Stimulated activated CD4-positive, alpha-beta T cell treated with anti-CD3 and anti-CD28 coated beads, TNF-alpha, amount 100 ng/mL, for 4 hours (primary cell): ENCODE measurements at places on chromosomes 11 and 22.
A peak's percentile ranks its signal among the peaks of the same experiment; 100 is the strongest.

GRCh38 chr11:12526789-12527188 lies 147.4 kb upstream of the TEAD1 start:
- DNase-seq: no peak

DNA sequence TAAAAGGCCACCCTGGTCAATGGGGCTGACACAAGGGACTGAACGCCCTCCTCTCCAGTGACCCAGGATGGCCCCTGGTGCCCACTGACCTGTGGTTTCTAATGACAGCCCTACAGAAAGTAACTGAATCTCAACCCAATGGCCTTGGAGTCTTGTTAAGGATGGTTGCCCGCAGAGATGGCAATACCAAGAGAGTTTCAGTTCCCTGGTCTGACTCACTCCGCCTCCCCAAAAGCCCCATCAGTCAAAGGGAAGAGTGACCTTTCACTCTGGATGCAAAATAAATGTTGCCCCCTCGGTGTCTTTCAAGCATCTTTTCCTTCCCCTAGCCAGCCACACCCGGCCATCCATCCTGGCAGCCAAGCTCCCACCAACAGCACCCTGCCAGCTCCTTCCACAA lies 57.7 kb upstream of the ISX start:
- no peak for DNase-seq

- DNase-seq: no peak
Observed at GRCh38 chr11:96272529-96273222, 70.3 kb downstream of the MAML2 start.

- DNase-seq: peak; percentile 45
Observed at GRCh38 chr11:96267496-96268032, 75.4 kb downstream of the MAML2 start.

DNA sequence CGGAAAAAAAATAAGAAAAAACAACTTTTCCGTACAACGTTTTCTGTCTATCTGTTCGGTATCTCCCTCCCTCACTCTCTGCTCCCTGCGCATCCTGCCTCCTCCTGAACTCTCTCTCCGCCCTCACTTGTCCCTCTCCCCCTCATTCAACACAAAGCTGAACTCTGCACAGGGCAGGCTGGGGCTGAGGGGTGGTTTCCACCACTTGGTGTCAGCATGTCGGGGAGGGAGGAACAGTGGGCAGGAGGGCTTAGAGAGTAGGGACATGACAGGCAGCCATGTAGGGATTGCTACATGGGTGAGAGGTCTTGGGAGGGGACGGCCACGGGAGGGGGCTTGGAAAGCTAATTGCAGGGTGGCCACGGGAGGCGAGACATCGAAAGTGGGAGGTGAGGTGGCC lies 17.6 kb downstream of the SLC22A12 start:
- DNase-seq: no peak

DNA sequence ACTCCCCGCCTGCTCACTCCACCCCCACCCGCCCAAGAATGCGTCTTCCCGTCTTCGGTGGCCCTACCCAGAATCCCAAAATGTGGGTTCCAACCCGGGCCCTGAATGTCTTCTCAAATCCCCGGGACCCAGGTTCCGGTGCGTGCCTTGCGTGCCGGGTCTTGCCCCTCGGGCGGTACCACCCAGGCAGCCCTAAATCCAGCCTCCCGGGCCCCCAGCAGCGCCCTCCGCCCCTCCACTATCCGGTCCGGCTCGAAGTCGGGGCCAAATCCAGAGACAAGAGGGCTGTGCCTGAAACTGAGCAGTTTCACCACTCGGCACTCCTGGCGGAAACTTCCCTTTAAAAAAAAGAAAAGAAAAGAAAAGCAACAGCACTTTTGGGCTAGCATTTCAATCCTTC lies 16.3 kb upstream of the CCT8L2 start:
- no peak for DNase-seq

- no peak for DNase-seq
Observed at GRCh38 chr11:112656772-112657428, 304.3 kb upstream of the NCAM1 start.

DNA sequence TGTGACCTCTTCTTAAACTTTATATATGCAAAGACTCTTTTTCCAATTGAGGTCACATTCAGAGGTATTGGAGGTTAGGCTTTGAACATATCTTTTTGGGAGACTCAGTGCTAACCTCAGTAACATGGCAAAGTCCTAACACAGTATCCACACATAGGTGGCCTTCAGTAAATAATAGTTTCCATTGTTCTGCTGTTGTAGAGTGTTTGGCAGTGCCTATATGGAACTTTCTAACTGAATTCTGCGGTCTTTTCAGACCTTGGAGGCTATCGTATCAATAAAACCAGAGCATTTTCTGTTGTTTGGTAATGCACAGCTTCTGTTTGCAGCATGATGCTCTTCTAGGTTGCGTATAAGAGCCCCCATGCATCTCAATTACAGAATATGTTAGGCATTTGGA lies 47.0 kb downstream of the LDLRAD3 start:
- DNase-seq: no peak

- no peak for DNase-seq
Observed at GRCh38 chr22:26563022-26563421, 26.9 kb downstream of the TPST2 start.

DNA sequence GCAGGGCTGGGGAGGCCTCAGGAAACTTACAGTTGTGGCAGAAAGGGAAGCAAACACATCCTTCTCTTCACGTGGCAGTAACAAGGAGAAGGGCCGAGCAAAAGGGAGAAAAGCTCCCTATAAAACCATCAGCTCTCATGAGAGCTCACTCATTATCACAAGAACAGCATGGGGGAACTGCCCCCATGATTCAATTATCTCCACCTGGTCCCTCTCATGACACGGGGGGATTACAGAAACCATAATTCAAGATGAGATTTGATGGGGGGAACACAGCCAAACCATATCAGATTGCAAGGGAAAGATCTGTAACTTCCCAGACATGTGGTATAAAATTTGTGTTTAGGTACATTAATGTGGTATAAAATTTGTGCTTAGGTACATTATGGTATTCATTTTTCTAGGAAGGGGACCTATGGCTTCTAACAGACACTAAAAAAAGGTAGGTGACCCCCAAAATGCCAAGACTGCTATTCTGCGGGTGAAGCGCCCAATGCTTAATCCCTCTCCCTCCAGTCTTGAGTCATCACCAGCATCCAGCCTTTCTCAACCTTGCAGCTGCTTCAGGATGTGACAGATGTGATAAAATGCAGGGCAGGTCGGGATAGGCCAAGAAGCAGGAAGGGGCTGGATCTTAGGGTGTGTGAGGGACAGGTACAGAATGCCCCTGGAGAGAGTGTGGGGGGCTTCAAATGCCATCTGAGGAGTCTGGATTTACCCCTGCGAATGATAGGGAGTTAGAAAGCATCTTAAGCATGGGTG lies 57.7 kb upstream of the AMPD3 start:
- no peak for DNase-seq

DNA sequence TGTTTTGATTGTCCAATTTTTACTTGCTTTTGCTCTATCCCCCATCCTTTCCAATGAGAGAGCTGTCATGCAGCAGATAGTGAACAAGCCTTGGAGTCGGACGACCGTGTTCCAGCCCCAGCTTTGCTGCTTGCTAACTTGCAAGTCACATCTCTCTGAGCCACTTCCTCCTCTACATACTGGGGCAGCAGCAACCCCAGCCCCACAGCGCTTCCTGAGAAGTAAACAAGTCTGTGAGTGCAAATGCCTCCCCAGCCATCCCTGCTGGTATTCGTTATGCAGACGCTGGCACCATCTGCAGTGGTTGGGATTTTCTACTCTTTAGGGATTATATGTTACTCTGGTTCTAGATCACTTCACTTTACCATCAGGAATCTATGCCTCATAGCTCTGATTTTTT lies 35.0 kb downstream of the TPBGL start:
- peak; percentile 54 for DNase-seq

DNA sequence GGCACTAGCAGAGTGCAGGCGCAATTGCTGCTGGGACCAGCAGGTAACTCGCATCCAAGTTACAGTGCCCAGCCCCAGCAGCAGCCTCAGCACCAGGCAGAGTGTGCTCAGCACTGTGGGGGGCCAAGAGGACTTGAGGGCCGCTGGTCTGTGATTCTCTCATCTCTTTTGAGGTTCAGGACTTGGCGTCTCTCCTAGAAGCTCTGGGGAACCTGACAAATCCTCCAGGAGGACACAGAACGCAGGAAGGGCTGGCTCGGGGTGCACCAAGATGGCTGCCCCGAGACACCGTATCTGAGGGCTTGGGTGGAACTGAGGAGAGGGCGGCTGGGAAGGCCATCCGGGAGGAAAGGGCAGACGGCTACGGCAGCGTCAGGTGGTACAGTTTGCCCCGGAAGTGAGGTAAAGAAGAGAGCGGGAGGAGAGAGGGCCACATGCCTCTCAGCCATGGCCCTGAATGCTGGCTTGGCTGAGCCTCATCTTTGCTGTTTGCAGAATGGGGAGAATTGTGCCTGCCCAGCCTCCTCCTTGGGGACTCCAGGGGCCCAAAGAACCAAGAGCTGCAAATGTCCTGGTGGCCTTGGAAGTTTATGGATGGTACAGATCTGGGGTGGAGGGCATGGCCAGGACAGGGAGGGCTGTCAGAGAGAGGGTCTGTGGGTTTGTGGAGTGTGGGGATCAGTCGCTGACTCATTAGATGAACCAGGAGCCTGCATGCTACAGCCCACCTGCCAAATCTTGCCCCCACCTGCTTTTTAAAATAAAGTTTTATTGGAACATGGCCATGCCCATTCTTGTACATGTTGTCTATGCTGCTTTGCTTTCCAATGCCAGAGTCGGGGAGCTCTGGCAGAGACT lies 78.0 kb downstream of the MYEOV start:
- no peak for DNase-seq

DNA sequence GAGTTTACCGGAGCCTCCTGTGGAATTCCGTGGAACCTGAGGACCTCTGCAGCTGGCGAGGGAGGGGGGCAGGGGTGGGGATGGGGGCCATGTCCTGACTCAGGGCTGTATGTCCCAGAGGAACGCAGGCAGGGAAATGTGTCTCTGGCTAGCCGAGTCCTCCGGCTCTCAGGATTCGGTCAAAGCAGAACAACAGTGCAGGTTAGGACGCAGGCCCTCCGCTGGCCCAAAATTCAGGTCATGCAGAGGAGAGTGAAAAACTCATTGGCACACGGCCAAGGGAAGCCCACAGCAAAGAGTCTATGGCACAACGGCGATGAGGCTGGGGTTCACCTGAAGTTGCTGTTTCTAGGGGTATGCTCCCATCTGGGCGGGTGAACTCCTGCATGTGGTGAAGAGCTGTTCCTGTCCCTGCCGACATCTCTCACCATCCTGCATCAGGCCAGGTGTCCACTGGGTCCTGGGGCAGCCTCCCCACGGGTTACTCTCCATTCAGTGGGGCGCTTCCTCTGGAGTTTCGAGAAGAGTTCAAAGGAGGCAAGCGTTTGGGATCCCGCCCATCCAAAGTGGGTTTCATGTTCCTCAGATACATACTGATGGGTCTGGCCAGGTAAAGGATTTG lies 1055.3 kb downstream of the BRD1 start:
- no peak for DNase-seq

DNA sequence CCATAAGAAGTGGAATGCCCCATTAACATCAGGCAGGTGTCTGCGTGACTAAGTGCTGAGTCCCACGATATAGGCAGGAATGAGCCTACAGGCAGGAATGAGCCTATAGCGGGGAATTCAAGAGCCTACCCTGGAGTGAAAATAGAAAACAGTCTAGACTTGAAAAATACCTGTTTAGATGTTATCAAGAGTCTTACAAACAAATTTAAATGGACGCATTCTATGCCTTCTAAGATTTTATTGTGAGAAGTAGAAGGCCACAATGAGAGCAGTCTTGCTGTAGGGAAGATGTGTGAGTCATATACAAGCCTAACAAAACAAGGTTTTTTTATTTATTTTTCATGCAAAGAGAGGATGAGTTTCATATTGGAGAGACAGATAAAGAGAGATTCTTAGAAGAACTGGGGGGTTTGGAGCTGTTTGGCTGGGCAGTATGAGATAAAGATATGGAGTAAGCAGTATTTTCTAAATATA lies 200.8 kb upstream of the ZC3H12C start:
- DNase-seq: no peak

DNA sequence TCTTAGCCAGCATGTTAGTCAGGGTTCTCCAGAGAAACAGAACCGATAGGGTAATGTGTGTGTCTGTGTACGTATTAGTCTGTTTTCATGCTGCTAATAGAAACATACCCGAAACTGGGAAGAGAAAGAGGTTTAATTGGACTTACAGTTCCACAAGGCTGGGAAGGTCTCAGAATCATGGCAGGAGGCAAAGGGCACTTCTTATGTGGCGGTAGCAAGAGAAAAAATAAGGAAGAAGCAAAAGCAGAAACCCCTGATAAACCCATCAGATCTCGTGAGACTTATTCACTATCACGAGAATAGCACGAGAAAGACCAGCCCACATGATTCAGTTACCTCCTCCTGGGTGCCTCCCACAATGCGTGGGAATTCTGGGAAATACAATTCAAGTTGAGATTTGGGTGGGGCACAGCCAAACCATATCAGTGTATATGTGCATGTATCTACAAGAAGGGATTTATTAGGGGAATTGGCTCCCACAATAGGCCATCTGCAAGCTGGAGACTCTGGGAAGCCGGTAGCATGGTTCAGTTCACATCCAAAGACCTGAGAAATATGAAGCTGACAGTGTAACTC lies 173.7 kb upstream of the NECTIN1 start:
- DNase-seq: no peak
